ENCODE measurements at places on chromosomes 5 and 9. TPM values are rescaled to one million over a fixed set of nuclear protein-coding genes. Genes with fewer than 3 reads are reported as not detected.

GRCh38 chr5:91381774-91382359 lies 1.2 kb downstream of the ARRDC3 start:
- H3K27me3 ChIP-seq: peaks cover 2% of the 10 kb centered on the region
- peak overlapping the region; percentile 99 for H3K27ac ChIP-seq

DNA sequence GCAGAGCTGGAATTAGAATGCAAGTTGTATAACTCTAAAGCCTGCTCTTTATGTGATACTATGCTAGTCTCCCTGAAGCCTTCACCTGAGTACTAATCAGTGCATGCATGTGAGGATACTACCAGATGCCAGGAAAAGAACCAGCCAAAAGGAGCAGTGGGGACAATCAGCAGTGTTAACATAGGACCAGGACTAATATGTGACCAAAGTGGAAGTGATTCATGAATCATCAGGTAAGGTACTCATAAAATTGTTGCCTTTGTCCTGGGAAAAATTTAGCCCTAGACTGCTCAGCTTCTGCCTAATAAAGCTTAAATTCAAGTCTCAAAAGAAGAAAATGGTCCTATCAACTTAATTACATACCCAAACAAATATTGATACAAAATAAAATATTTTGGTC lies 13.4 kb upstream of the TSLP start:
- H3K27ac ChIP-seq: no peak overlapping the region
- no peak overlapping the region for H3K4me3 ChIP-seq

DNA sequence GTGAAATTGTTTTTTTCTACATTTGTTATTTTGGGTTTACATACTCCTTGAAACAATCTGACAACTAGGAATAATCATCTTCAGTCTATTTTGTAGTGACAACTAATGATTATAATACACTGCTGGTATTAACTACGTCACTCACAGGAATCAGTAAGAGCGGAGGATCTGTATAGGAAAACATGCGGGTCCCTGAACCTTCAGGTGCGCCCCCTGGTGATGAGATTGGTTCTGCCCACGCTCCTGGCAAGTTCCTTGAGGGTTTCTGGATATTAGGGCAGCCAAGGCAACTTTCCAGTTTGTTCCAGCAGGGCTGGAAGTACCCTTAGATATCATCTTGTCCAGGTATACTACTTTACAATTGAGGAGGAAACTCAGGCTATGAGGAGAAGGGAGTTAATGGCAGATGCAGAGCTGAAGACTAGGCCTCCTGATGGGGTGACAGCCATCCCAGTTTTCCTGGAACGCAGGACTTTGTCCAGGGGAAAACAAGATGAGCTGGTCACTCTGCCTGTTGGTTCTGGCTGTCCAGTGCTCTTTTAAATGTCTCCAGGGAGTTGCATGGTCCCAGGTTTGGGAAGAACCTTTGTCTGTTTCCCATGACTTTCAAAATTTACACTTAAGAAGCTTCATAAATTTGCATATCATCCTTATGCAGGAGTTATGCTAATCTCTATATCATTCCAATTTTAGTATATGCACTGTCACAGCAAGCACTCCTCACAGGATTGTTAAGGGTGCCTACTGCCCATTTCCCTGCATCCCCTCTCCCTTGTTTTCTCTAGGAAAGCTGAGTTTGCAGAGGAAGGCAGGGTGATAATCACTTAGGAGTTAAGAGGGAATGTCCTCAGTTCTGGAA lies 14.9 kb upstream of the WNT8A start:
- DNase-seq: peak; percentile 71
- no peaks in the 10 kb centered on the region for H3K36me3 ChIP-seq
- H3K27me3 ChIP-seq: no peaks in the 10 kb centered on the region
- H3K27ac ChIP-seq: no peak overlapping the region

GRCh38 chr5:81420039-81420667 lies 26.2 kb upstream of the ACOT12 start:
- H3K27ac ChIP-seq: peak overlapping the region; percentile 18
- H3K4me1 ChIP-seq: peaks cover 24% of the 10 kb centered on the region
- peak; percentile 35 for DNase-seq
- no peaks in the 10 kb centered on the region for H3K27me3 ChIP-seq

DNA sequence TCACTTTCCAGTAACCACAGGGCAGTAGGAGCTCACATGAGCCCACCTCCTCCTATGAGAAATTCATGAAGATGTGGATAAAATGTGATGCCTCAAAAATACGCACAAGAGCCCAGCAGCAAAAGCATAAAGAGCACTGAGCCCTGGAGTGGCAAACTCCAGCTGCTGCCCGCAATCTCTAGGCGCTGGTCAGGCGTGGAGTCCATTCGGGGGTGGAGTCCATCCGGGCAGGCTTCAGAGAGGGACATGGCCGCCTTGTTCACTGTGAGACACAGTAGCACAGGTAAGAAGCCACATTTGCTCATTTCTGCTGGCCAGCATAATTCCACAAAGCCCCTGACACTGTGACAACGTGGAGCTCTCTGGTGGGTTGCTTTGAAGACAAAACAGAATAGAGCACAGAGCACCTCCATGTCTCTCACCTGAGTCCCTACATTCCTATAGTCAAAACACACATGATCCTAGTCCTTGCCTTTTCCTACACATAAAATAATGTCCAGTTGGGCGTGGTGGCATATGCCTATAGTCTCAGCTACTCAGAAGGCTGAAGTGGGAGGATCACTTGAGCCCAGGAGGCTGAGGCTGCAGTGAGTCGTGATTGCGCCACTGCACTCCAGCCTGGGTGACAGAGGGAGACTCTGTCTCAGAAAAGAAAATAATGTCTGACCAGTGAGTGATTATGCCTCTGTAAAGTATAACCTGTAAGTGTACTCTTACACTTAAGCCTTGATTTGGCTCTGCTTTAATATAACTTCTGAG lies 365.2 kb downstream of the GADD45G start:
- H3K27me3 ChIP-seq: peaks cover 13% of the 10 kb centered on the region
- H3K4me1 ChIP-seq: no peaks in the 10 kb centered on the region
- DNase-seq: no peak

- peaks cover 9% of the 10 kb centered on the region for H3K4me1 ChIP-seq
- no peaks in the 10 kb centered on the region for H3K27me3 ChIP-seq
- H3K4me3 ChIP-seq: no peak overlapping the region
- no peak for DNase-seq
Observed at GRCh38 chr5:102818934-102819333, 63.8 kb downstream of the PAM start.

DNA sequence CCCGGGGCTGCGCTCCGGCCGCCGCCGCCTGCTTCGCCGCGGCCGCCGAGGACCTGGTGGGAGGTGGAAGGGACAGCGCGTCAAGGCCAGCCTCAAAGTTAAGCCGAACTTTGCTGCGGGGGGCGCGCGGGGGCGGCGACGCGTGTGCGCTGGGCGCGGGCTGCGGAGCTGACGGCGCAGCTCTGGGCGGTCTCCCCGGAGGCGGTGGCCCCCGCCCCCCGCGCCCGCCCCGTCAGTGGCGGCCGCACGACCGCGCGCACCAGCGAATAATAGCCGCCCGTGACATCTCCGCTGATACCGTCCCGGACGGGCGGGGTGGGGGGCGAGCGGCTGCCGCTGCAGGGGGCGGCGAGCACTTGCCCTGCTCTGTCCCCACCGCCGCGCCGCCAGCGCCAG lies 579 bp upstream of the FAM78A start:
- peaks cover 8% of the 10 kb centered on the region for H3K27me3 ChIP-seq
- peak; percentile 63 for DNase-seq
- peak overlapping the region; percentile 23 for H3K27ac ChIP-seq
- H3K36me3 ChIP-seq: peaks cover 46% of the 10 kb centered on the region

- H3K27ac ChIP-seq: no peak overlapping the region
- no peak for DNase-seq
- H3K4me3 ChIP-seq: no peak overlapping the region
- H3K4me1 ChIP-seq: no peaks in the 10 kb centered on the region
- H3K27me3 ChIP-seq: no peaks in the 10 kb centered on the region
- no peaks in the 10 kb centered on the region for H3K36me3 ChIP-seq
Observed at GRCh38 chr5:54589786-54590185, 72.2 kb downstream of the SNX18 start.

DNA sequence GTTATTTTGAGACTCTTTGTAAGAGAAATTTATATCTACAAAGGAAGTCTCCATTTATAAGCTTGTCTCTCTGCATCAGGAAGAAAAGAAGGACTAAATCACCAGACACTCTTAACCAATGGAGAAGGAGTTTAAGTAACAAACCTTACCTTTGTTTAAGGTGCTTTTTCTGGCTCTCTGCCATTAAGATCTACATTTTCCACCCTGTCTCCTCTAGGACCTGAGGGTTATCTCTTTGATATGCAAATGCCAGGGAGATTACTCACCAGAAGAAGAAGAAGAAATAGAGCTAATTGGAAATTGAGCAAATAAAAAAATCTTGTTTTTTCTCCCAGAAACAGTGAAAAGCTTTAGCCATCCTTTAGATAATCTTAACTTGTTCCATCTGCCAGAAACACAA lies 60.9 kb downstream of the CDKN2A start:
- DNase-seq: no peak
- H3K4me3 ChIP-seq: no peak overlapping the region
- H3K27ac ChIP-seq: no peak overlapping the region
- H3K27me3 ChIP-seq: no peaks in the 10 kb centered on the region
- no peaks in the 10 kb centered on the region for H3K36me3 ChIP-seq
- H3K4me1 ChIP-seq: no peaks in the 10 kb centered on the region

DNA sequence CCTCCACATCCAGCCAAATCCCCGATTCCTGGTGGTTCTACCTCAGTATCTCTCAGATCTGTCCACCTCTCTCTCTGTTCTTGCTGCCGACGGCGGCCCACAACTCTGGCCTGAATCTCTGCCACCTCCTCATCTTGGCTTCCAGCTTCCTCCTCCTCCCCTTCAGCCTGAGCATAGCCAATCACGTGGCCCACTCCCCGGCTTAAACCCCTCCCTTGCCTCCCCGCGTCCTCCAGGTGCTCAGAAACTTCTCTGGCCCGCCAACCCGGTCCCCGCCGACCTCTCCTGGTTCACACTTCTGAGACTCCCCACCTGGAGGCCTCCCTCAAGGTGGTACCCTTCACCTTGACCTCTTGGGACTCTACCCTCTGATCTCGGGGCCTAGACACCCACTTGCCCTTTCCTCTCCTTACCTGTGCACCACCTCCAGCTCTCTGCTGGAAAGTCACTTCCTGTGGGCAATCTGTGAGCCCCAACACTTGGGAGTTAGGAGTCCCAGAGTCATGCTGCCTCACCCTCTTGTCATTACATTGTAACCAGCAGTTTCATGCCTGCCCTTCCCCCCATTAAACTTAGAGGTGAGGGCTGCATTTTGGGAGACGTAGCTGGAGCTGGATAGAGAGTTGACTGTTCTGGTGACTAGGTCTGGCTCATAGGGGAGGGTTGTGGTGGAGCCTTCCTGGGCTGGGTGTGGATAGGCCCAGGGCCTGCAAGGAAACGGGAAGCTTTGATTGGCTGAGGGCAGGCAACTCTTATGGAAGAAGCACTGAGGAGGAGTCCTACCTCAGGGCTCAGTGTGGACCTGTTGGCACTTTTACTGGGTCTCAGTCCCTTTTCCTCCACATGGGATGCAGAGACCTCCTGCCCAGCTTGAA lies 4.5 kb upstream of the SET start:
- peak overlapping the region; percentile 91 for H3K4me3 ChIP-seq
- peak; percentile 89 for DNase-seq
- peak overlapping the region; percentile 88 for H3K27ac ChIP-seq
- no peaks in the 10 kb centered on the region for H3K27me3 ChIP-seq

DNA sequence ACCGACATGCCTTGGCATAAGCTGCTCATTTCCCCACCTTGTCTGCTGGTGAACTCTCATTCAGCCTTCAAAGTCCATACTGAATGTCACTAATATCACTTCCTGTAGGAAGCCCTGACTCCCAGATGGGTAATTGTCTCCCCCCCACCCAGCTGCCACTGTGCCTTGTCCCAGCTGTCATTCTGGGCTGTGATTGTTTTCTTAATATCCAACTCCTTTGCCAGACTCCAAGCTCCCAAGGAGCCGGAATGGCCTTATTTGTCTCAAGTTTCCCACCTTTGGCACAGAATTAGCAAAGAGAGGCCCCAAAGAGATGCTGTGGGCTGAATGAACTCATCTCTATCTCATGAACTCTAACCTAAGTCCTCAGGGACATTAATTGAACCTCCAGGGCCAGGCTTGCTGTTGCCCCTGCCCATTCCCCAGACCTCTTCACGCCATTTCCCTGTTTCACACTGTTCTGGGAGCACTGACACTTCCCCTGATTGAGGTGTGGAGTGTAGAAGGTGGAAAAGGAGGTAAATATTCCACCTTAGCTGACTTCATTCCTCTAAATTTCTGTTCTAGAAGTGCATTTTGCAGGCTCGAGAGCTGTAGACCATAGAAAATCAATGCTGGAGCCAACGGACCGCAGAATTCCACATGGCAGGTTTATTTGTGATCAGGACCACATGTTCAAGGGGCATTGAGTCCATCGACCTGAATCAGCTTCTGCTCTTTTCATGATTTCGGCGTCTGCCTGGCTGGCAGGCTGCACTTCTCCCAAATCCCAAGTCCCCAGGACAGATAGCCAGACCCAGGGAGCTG lies 4.9 kb upstream of the SH3PXD2B start:
- no peaks in the 10 kb centered on the region for H3K36me3 ChIP-seq
- no peak for DNase-seq
- H3K27me3 ChIP-seq: peaks cover 14% of the 10 kb centered on the region
- no peak overlapping the region for H3K4me3 ChIP-seq
- no peak overlapping the region for H3K27ac ChIP-seq

DNA sequence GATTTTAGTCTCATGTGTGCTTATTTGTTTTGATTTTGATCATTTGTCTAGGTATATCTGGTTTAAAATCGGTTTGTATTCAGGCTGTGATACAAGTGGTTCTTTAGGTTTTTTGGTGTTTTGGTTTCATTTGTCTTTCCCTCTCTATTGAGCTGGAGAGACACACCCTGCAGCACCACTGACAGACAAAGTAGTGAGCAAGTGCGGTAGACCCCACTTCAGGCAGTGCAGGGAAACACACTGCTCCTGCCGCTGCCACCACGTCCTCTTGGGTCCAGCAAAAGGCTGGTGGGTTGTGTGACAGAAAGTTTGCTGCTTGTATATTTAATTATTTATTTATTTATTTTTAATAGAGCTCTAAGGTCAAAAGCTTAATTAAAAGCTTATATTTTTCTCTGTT lies 801.0 kb downstream of the NR2F1-AS1 start:
- H3K4me3 ChIP-seq: no peak overlapping the region
- H3K36me3 ChIP-seq: no peaks in the 10 kb centered on the region
- H3K27me3 ChIP-seq: no peaks in the 10 kb centered on the region
- no peak overlapping the region for H3K27ac ChIP-seq
- no peak for DNase-seq
- H3K4me1 ChIP-seq: no peaks in the 10 kb centered on the region

GRCh38 chr5:58240322-58240721 lies 219.6 kb downstream of the PLK2 start:
- H3K36me3 ChIP-seq: no peaks in the 10 kb centered on the region
- no peak overlapping the region for H3K27ac ChIP-seq
- no peak for DNase-seq
- H3K4me3 ChIP-seq: no peak overlapping the region
- no peaks in the 10 kb centered on the region for H3K27me3 ChIP-seq

Gene AIF1L
- total RNA-seq: 0.29 TPM

Gene GAPT
- total RNA-seq: not detected

Gene BTNL3
- total RNA-seq: not detected

Gene LPAR1
- not detected for total RNA-seq

Gene ANKRD34B
- total RNA-seq: not detected

Gene TMEM174
- total RNA-seq: not detected

Gene MSX2
- not detected for total RNA-seq

Gene PTPN3
- not detected for total RNA-seq

Gene CCL27
- total RNA-seq: not detected

Data from activated CD8-positive, alpha-beta T cell treated with anti-CD3 and anti-CD28 coated beads, Interleukin-2, amount 10 ng/mL, durations not matched to agents 7 days and 5 days (primary cell).